Stimulated activated CD8-positive, alpha-beta memory T cell treated with anti-CD3 and anti-CD28 coated beads, Interleukin-7, amount 100 ng/mL, for 1 hour (primary cell): ENCODE measurements at places on chromosomes 7 and 10.

DNA sequence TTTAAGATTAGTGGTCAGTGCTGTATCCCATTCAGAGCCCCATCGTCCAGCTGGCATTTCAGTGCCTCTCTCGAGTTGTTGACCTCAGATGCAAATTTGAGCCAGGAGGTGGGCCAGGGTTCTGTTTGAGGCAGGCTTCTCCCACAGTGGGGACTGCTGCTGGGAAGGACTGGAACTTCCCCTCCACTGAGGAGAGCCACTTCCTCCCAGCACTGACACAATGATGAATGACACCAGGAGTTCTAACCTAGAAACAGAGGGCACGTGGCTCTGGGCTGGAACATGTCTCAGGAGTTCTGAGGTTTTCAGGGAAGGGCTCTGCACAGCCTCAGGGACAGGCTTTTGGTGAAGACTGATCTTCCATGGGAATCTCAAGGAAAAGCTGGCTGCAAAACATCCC, 18.3 kb upstream of the BTBD16 start:
- DNase-seq, result no peak

- DNase-seq, result no peak
Measured at GRCh38 chr7:122550545-122550944, 148.4 kb downstream of the RNF133 start.

- no peak for DNase-seq
Measured at GRCh38 chr7:105862770-105863169, 13.6 kb downstream of the ATXN7L1 start.

DNA sequence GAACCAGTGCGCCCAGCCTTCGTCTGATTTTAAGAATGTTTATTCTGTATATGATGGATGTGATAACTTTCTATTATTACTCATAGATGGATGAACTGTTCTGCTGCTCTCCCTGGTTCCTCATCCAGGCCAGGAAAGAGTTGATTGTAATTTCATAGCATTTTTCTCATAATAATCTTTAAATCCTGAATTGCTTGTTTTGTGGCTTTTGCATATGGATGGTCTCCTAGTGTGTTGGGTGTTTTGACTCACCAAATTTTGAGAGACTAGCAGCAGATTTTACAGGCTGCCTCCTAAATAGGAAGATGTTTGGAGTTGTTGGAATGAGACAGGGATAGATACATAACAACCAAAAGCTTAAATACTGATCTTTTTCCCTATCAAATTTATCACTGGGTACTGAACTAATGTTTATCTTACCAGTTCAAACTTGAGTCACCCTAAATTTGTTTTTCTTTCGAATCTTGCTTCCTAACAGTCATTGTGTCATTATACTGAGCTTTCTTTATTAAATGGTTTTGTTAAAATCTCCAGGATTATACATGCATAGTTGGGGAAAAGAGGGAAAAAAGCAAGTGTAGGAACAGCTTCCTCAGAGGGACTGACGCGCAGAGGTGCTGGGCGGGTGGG, 106.0 kb upstream of the GATA3 start:
- no peak for DNase-seq
